Right hindlimb (tissue), 1 donor: ENCODE measurements at places on chromosomes 12 and 14.
A peak's percentile ranks its signal among the peaks of the same experiment; 100 is the strongest.

- DNase-seq = no peak
Observed at GRCh38 chr12:120705618-120706017, 4.6 kb upstream of the UNC119B start.

DNA sequence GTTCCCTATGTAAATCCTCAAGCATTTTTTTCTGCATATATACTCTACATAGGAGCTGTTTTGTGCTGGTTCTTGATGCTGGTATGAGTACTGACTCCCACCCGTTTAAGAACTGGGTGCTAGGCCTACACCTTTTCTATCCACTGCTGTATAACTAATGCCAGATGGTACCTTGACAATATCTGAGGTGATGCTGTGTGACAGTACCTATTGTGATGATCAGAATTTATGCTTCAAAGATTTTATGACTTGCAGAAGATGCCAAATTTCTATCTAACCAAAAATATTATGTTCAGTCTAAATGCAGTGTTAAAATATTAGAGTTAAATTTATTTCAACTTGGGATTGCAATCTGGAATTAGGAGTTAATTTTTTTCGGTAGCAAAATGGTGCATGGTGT lies 272.3 kb upstream of the NOVA1 start:
- DNase-seq = no peak

DNA sequence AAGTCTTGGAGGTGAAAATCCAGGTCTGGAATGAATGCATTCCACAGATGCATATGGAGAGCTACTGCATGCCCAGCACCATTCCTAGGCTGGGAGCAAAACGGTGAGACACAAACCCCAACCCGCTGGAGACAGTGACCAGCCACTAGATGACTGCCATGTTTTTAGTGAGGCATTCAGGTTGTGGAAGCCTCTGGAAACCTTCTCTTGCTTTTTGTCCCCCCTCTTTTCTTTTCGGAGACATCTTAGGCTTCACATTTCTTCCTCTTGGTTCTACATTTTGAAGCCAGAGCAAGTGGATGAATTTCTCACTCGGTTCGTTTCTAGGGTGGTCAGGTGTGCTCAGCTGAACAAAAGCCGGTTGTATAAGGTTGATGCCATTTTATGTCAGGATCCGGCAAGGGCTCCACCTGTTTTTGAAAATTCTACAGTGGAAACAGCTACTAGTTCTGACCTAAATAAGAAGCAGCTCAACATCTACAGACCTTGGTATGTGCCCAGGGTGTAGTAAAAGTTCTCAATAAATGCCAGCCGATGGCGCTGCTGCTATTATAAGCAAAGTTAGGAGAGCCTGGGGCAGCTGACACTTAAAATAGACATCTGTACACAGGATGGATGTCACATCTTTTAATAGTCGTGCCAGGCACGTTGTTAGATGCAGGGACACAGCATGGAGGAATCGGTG lies 1.8 kb upstream of the ZNF839 start:
- DNase-seq = no peak

- DNase-seq = no peak
Observed at GRCh38 chr14:42884100-42884499, 1277.4 kb downstream of the LRFN5 start.

DNA sequence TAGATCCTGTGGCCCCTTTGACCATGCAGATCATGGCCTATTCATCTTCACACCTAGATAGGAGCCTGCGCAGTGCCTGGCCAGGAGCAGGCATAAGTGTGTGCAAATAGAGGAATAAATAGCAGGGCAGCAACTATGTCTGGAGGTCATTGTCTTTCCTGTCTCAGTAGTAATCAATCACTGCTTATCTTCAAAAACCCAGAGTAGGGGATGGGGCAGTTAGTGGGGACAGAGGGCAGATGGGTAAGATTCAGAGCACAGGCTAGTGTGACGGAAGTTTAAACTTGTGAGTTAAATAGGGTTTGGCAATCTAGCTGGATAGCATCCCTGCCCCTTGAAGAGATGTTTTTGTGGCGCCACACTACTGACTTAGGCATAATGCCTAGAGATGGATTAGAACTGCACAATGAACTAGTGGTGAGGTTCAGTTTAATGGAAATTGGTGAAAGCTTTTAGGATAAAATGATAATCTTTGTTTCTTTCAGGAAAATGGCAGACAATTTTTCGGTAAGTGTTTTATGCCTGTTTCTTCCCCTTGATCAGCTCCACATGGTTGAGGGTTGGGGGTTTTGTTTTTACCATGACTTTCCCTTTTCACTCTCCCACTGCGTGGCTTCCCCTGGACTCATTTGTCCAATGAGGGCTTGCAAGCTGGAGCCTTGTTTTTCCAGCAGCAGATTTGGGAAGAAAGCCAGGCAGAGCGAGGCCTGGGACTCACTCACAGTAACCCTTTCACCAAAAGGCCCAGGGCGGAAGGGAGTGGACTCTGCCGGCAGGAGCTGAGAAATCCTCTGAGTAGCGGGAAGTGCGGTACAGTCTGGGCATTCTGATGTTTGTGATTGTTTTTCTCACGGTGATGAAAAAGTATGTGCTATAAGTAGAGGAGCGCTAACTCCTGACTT lies 8.1 kb downstream of the LGALS3 start:
- peak; percentile 92 for DNase-seq

GRCh38 chr12:6171409-6172015 lies 28.7 kb upstream of the CD9 start:
- DNase-seq = peak; percentile 53

DNA sequence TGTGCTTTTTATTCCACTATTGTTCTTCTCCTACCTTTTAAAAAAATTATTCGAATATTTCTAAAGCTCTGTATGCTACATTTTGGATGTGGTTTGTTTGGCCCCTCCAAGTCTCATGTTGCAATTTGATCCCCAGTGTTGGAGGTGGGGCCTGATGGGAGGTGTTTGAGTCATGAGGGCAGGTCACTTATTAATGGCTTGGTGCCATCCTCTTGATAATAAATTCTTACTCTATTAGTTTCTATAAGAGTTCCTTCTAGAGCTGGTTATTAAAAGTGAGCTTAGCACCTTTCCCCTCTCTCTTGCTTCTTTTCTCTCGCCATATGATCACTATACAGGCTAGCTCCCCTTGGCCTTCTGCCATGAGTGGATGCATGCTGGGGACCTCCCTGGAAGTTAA lies 445.6 kb upstream of the PDE3A start:
- DNase-seq = no peak

- DNase-seq = no peak
Observed at GRCh38 chr12:26095186-26095585, 29.7 kb downstream of the BHLHE41 start.

DNA sequence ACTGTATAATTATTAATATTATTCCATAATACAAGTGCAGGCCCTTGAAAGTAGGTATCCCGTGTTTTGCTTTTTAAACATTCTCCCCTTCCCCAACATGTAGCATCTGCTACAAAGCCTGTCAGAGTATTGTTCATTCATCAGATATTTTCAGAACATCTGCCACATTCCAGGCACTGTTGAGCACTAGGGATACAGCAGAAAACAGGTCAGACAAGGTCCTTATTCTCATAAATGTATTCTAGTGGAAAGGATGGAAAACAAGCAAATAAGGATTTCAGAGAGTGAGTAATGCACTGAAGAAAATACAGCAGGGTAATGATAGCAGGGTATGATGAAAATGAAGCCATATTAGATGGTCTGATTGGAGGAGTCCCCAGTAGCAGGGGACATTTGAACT lies 3.8 kb downstream of the ERP29 start:
- no peak for DNase-seq

- no peak for DNase-seq
Observed at GRCh38 chr12:13087766-13088165, 15.7 kb downstream of the GSG1 start.

DNA sequence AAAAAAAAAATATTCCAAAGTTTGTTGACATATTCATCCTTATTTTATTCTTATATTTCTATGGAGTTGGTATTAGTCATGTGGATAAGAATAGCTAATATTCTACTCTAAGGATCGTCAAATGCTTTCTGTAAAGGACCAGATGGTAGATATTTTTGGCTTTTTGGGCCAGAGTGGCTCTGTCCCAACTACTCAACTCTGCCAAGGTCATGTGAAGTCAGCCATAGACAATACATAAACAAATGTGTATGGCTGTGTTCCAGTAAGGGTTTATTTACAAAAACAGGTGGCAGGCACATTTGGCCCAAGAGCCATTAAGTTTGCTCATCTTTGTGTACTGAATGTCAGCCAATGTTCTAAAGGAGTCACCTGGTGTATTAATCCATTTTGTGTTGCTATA lies 131.8 kb downstream of the TBX5 start:
- DNase-seq = peak; percentile 53

- DNase-seq = peak; percentile 45
Observed at GRCh38 chr14:50823051-50823761, 7.8 kb downstream of the NIN start.

GRCh38 chr14:50795142-50795541 lies 35.8 kb downstream of the NIN start:
- DNase-seq = no peak

DNA sequence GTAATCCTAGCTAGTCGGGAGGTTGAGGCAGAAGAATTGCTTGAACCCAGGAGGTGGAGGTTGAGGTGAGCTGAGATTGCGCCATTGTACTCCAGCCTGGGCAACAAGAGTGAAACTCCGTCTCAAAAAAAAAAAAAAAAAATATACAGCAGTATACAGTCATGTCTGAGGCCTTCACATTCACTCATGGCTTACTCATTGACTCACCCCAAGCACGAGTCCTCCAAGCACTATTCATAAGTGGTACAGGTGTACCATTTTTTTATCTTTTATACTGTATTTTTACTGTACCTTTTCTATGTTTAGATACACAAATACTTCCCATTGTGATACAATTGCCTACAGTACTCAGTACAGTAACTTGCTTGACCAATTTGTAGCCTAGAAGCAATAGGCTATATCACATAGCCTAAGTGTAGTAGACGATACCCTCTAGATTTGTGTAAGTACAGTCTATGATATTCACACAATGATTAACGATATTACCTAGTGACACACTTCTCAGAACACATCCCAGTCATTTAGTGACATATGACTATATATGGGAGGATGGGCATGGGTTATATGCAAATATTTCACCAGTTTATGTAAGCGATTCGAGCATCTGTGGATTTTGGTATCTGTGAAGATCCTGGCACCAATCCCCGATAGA lies 12.2 kb downstream of the LLPH start:
- DNase-seq = no peak

- DNase-seq = no peak
Observed at GRCh38 chr12:128191380-128191779, 75.6 kb upstream of the TMEM132C start.

DNA sequence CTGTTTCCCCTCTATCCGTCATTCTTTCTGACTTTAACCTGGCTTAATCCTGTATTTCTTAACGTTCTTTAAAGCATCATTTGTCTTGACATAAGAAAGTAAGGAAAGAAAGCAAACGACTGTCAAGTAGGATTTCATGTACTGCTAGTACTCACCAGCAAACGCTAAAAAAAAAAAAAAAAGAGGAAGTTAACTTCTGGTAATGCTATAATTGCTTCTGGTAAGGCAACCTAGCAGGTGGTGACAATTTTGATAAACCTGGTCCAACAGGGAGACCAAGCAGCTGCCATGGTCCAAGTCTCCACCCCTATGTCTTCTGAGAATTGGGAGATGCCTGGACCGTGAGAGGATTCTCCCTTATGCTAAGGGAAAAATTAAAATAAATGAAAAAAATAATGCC lies 306.6 kb downstream of the DAD1 start:
- DNase-seq = no peak

DNA sequence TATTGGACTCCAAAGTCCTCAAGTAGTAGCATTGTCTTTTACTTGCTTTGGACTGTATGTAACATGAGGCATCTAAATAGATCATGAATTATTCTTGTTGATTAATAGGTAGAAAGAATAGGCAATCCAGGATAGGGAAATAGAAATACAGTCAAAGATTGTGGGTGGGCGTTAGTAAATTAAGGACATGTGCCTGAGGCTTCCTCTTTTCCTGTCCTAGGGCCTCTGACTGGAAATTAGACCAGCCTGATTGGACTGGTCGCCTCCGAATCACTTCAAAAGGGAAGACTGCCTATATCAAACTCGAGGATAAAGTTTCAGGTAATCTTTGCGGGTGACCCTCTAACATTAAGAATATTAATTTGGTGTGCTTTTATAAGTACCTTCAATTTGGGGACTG lies 7.6 kb downstream of the NECAP1 start:
- DNase-seq = no peak

DNA sequence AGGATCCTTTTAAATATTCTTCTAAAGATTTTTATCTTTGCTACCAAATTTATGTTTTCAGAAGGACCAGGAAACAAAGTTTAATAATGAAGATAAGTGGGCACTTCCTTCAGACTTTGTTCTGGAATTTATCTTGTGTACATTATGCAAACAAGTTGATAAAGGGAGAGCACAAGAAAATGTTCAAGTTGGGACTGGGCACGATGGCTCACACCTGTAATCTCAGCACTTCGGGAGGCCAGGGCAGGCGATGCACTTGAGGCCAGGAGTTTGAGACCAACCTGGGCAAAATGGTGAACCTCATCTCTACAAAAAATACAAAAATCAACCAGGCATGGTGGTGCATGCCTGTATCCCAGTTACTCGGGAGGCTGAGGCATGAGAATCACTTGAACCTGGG lies 4.6 kb downstream of the PLBD1 start:
- DNase-seq = no peak

DNA sequence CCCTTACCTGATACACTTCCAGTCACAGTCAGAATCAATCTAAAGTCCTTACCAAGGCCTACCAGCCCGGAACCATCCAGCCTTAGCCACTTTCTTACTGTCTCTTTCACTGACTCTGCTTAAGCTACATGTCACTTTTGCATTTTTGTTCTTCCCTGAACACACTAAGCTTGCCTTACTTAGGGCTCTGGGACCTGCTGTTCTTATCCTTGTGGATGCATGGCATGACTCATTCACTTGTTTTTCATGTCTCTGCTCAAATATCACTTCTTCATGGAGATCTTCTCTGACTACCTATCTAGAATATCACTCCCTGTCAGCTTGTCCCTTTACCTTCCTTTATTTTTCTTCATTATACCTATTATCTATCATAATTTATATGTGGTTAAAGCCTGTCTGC lies 65.6 kb upstream of the ZDHHC17 start:
- DNase-seq = no peak

GRCh38 chr12:50243507-50243906 lies 39.8 kb downstream of the LIMA1 start:
- no peak for DNase-seq
